ENCODE measurements at places on chromosomes 7 and 10.

DNA sequence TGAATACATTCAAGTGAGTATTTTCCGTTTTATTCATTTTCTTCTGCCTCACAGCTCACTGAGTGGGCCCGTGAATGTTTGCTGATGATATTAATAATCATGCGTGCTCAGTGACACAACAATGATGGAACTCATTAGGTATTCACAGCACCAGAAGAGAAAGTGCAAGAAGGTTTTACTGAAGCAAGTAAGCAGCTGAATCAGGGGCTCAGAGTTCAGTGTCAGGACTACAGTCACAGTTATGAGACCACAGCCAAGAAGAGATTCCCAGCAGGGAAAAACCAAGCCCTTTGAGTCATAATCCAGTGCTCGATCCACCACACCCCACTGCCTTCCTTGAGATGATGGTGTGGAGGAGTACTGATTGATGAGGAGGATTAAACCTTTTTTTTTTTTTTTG lies 247.4 kb downstream of the KIAA1217 start:
- DNase-seq: no peak

- DNase-seq: no peak
Measured at GRCh38 chr7:132532281-132532680, 44.0 kb downstream of the PLXNA4 start.

DNA sequence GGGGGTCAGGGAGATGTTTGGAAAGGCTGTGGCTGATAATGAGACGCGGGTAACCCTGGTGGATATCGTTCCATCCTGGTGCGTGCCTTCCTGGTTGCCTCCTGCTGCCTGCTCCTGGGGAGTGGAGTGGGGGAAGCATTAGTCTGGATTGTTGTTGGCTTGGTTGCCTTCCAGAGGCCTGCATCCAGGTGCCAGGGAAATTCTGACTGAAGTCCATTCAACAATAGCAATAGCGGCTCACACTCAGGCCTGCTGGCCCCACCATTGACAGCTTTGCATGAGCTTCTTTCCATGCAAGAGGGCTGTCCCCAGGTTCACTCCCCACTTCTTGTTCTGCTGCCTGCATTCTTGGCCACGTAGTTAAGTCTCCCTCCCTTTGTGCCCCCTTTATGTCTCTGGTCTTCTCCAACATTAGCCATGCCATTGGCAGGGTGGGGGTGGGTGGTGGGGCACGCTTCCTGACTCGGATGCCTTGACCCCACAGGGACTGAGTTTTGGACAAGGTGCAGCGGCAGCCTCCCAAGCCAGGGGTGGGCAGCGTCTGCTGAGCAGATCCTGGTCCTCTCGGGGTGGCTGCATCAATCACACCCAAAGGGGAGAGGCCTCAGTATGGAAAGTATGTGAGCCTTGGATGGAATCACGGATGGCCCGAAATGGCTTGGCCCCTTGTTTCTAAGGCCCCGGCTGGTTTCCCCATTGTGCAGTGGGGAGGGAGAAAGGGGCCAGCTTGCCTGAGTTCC lies 150.2 kb downstream of the GRK5 start:
- no peak for DNase-seq

GRCh38 chr7:46972205-46972604 lies 609.7 kb downstream of the TNS3 start:
- peak; percentile 61 for DNase-seq

DNA sequence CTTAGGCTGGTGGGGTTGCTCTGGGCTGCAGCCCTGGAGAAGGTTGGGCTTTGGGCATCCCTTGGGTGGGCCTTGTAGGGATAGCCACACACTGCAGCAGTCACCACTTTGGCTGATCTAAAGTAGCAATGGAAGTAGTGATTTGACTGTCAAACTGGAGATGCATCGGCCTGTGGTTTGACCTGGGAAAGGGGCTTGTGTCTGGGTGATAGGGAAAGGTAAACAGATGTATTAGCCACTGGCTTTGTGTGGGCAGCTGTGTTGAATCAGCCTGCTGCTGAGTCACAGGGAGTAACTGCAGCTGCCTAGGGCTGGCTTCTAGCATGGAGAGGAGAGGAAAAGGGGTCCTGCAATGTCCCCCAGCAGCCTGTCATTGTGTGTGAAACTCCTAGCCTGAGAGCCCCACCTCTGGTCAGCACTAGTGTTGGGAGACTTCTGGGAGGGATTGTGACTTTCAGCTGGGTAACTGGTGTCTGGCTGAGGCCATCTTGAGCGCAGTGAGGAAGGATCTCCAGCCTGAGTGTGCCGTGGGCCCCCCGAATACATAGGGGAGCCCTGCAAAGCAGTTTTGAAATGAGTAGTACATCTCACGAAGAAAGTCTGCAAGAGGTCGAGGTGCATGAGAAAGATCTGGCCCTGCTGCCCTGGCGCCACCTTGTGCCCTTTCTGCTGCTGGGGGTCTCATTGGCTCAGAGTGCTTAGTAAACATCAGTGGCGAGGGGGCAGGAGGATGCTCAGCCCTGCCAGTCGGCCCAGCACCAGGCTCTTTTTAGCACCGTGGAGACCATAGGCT lies 117.3 kb downstream of the FANK1 start:
- no peak for DNase-seq

DNA sequence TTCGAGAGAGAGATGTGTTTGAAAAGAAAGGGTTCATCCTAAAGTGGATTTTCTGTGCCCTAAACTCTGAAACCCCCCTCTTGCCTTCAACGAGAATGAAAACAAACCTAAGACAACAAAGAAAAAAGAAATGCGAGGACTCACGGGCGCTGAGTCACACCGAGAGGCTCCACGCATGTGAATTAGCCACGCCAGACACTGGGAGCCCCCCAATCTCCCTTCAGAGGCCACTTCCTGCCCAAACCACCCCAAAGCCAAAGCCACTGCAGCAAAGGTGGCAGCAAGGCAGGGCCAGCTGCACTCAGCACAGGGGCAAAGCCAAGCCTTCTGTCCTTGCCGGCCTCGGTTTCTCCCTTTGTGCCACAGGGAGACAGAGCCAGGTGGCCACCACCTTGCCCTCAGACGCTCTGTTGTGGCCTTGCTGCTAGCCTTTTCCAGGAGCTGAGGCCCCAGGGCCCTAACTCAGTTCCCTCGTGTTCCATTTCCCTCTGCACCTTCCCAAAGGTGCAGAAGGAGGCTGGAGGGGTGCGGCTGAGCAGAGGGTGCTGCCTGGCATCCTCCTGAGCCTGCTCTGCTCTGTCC lies 93.3 kb downstream of the FAM53B start:
- DNase-seq: no peak

- DNase-seq: no peak
Measured at GRCh38 chr10:126634347-126634746, 36.1 kb downstream of the C10orf90 start.

- no peak for DNase-seq
Measured at GRCh38 chr7:14381936-14382335, 392.5 kb upstream of the ETV1 start.

DNA sequence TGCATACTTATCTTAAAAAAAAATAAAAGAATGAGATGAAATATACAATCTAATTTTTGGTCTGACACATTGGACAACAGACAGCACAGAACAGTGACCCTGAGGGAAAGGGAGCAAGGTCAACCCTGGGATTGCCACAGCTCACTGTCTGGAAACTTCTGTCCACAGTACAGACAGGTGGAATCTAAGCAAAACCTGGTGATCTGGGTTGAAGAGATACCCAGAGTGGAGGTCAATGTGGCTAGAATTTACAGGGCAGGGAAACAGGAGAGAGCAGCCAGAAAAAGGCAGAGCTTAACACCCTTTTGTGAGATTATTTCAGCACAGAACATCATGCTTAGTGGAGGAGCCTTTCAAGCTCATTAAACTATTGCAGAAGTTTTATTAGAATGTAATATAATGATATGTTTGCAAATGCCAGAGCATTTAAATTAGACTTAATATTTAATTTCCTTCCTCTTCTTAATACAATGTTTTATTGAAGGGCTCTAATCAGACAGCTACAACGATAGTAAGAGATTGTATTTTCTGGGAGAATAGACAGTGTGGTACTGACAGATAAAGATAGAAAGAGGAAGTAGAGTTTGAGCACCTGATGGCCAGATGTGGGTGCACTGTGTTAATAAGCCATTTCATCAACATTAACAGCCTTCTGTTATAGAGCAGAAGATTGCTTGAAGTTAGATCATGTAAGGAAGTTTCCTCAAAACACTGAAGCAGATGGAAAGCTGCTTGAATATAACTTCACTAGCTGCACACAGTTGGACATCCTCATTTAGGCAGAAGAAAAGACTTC lies 309.4 kb downstream of the HGF start:
- no peak for DNase-seq

- no peak for DNase-seq
Measured at GRCh38 chr7:85290269-85290668, 103.4 kb upstream of the SEMA3D start.

Data from foreskin melanocyte (primary cell).